ENCODE measurements at places on chromosomes 11 and 22.

- peak; percentile 91 for DNase-seq
Observed at GRCh38 chr22:42994917-42995562, 19.9 kb downstream of the PACSIN2 start.

- peak; percentile 16 for DNase-seq
Observed at GRCh38 chr11:33515347-33515746, 185.3 kb downstream of the C11orf91 start.

DNA sequence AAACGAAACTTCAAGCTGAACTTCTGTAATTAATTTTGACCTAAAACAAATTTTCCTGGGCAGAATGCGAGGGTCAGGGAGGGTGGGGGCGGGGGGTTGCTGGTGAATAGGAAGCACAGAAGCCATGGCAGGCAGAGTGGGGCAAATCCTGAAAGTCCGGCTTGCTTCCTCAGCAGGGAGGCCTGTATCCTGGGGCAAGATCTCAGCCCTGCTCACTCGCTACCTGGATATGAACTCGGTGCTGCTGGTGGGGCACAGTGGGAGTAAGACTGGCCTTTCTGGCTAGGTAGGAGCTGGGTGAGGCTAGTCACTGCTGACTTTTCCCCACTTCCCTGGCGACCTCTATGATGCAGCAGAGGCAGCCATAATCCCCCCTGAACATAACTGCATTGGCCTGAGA, 168.9 kb upstream of the CHORDC1 start:
- no peak for DNase-seq

DNA sequence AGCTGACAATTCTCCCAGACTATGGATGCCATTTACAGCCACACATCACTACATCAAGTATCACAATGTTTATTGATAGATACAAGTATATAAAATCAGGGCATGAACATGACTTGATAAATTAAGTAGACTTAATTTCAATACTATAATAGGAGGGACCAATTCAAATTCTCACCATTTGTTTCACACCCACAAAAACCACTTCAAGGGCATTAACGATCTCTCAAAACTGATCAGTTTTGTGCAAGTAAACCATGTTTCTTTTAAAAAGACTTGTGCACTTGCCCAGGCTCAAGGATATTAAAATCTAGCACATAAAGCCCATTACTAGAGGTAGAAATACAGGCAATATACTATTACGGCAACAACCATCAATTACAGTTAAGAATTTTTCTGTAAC, 11.7 kb downstream of the EIF4G2 start:
- no peak for DNase-seq

DNA sequence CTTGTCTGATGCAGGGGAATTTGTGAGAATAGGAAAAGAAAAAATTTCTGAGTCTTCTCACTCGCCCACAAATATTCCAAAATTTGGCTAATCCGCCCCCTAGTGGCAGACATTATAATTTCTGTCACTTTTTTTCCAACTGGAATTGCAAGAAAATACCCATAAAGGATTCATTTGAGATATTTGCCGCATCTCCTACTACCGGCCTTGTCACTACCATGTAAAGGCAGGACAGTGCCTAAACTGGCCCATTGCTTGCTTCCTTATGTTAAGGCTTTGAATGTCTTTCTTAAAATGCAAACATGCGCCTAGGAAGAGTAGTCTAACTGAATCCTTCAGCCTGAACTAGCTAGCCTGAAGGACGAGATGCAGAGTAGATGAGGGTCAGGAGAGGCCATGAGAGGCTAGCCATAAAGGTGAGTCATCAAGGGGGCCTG, 9.3 kb upstream of the CEP295 start:
- peak; percentile 65 for DNase-seq

- DNase-seq: no peak
Observed at GRCh38 chr22:25779426-25779825, 37.4 kb downstream of the MYO18B start.

- no peak for DNase-seq
Observed at GRCh38 chr11:66937193-66937733, 20.9 kb downstream of the PC start.

DNA sequence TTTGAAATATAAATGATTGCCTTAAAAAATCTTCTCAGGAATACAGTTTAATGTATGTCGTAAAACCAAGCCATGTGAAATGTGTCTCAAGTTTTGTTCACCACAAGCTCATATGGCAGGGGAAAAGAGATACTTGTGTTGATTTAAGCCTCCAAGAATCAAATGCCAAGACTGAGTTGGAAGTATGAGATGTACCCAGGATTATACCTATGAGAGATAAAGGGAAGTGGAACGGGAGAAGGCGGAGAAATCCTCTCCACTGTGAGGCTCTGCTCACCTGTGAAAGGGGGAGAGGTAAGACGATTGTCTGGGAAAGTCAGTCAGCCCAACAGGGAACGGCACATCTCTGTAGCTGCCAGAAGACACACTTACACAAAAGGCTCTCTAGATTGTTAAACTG, 124.8 kb downstream of the TRPC6 start:
- DNase-seq: no peak

DNA sequence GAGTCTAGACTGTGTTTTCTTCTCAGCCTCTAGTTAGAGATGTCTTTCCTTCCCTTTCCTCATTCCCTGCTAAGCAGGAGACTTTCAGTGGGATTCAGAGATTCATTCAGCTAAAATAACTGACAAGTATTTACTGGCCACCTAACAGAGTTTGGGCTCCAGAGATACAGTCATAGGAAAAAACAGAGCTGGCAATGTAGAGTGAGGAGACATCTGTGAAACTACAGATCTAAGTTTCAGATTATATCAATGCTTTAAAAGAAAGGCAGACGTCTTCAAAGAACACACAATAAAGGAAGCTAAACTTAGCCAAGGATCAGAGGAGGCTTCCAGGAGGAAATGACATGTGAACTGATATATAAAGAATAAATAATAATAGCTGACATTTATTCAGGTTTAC, 355.6 kb upstream of the DDI1 start:
- DNase-seq: no peak

GRCh38 chr11:128985880-128986279, 43.2 kb upstream of the TP53AIP1 start:
- no peak for DNase-seq

DNA sequence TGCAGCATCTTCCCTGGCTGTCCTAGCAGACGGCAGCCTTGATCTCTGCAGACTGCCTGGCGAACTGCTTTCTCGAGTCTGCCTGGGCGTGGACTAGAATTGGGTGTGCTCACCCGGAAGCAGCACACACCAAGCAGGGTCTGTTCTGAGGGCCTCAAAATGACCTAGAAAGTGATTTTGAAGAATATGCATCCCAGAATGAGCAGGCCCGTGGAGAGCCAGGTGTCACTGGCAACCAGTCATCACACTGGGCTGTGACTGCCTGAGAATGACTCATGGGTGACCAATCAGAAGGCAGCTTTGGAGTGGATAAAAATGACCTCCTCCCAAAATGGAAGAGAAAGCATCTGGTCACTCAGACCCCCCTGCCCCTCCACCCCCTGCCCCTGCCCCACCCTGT, 114.9 kb upstream of the NECTIN1 start:
- no peak for DNase-seq

DNA sequence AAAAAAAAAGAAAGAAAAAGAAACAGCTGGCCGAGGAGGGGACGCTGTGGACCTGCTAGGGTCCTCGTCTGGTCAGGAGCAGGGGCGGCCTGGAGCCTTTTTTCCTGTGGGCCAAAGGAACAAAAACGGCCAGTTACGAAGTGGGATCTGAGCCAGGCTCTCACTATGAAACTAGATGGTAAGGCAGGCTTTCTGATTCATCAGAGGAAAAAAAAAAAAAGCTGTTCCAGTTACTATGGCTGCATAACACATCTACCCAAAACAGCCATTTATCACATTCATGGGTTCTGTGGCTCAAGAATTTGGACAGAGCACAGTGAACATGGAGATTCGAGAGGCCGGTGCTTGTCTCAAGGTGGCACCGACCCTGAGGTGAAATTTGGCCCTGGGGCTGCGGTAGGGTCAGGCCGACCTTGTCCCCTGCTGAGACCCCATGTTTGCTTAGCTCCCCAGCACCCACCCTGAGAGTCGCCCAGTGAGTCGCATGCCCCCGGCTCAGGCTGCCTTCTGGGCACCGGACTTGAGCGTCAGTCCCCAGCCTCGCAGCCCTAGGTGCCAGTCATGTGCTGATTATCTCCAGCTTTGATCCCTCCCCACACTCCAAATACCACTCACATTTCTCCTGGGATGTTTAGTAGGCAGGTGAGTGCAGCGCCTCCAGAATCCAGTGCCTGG, 34.2 kb downstream of the MRGPRD start:
- no peak for DNase-seq

- DNase-seq: no peak
Observed at GRCh38 chr11:64015935-64016845, 19.5 kb upstream of the FLRT1 start.

GRCh38 chr11:121336279-121336937, 43.8 kb downstream of the SC5D start:
- no peak for DNase-seq

GRCh38 chr11:64089027-64089360, 53.3 kb downstream of the FLRT1 start:
- DNase-seq: no peak

- DNase-seq: no peak
Observed at GRCh38 chr11:36251823-36252222, 37.4 kb downstream of the COMMD9 start.

- no peak for DNase-seq
Observed at GRCh38 chr22:48051796-48052620, 1289.6 kb downstream of the TBC1D22A start.

DNA sequence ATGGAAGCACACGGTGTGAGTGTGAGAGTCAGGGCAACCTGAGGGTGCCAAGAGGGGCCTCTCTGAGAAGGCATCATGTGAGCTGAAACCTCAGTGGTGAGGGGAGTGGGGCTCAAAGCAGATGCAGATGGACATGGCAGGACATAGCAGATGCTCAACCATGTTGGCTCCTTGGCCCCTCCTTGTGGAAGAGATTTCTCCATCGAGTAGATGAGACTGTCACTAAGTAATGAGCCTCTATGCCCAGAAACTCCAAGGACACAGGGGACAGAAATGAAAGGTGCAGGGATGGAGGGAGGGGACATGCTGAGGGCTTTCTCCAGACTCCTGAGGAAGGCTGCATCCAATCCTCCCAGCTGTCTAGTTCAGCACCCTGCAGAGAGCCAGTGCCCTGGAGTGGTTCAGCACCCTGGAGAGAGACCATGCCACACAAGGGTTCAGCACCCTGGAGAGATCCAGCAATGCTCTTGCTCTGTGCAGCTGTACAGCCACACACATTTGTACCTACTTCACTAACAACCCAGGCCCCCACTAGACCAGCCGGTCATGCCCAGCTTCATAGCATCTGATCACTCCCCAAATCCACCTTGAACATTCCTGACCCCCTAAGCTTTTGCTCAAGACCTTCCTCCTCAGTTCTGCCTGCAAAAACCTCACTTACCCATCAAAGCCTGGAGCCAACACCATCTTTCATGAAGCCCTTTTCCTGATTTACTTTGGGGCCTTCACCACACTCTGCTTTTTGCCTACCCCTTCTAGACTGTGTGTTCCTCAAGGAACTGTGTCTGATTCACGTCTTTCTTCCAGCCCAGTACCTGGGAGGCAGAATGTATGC, 252.0 kb downstream of the CTTN start:
- DNase-seq: peak; percentile 56

DNA sequence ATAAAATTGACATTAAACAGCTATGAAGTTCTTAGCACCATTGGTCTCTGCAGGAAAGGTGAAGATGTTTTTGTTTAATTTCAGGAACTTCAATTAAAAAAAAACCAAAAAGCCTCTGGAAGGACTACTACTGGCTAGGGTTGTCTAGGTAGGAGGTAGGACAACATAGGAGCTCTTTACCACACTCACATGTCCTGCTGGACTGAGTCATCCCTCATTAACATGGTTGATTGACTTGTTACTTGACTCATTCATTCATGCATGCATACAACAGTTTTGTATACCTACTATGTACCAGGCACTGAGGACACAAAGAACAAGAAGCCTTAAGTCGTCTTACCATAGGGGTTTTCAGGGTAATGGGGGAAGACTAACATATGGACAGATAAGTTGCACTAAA, 216.9 kb upstream of the ARHGAP20 start:
- DNase-seq: no peak

- peak; percentile 34 for DNase-seq
Observed at GRCh38 chr22:49838771-49839717, 11.4 kb upstream of the BRD1 start.

All from suppressor macrophage treated with lipopolysaccharide for 4 hours (primary cell).